Activated CD4-positive, alpha-beta memory T cell treated with anti-CD3 and anti-CD28 coated beads for 36 hours (primary cell): ENCODE measurements at places on chromosomes 7 and 10.

DNA sequence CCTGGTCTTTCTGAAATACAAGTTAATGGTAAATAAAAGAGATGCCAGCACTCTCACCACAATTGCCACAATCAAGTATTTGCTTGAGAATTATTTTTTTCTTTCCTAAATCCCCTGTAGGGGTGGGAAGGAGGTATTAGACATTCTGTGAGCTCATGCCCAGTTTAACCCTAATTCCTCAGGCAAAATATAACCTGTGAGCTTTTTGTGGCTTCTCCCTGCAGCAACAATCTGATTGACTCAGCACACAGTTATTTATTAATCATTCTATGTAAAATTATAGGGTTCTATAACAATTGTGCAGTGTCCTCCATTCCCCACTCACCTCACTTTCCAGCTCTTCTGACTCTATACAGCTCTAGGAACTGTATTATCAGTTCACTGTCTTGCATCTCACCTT lies 66.3 kb downstream of the GLI3 start:
- no peak for DNase-seq

DNA sequence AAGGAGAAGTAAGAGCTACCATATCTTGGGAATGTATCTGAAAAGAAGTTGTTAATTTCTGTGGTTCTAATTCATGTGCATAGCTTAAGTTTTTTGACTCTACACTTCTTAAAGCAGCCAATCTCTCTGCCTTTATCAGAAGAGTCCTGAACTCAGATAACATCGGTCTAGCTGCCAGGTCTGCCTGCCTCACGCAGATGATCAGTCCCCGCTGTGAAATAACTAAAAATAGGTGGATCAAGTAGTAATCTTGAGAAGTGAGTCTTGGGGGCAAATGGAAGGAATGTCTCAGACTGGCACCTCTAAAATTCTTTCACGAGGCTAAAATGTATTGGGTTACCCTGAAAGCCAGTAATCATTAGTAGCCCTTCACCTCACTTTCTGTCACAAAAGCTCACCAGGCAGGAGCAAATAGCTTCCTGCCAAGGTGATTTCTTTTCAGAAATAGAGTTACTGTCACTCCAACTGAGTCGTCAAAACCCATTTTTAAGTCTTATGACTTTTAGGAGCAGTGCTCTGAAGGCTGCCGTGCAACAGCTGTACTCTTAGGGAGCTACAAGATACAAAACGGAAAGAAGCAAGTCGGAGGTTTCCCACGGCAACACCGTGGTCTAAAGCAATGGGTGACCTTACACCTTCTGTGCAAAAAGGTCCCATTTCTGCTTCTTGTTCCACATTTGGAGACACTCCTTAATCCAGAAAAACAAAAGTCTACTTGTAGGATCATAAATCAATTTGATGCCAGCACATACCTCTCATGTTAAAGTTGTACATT lies 85.2 kb downstream of the ABCB5 start:
- DNase-seq = no peak

DNA sequence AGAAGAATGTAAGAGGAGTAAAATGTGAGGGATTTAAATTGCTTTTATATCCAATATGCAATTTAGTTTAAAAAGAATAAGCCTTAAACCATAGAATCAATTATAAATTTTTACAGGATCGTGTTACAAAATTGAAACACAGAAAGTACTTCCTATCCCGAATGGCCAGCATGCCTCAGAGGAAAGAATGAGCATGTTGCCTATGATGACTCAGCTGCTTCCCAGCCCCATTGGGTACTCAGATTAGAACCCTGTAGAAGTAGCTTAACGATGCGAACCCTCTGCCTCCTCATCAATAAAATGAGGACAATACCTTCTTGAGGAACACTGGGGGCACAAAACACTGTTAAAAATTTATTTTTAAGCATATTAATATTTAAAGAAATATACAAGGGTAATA lies 113.4 kb upstream of the CDK1 start:
- no peak for DNase-seq

- DNase-seq = no peak
Observed at GRCh38 chr10:133121479-133121878, 33.8 kb downstream of the ADGRA1 start.

DNA sequence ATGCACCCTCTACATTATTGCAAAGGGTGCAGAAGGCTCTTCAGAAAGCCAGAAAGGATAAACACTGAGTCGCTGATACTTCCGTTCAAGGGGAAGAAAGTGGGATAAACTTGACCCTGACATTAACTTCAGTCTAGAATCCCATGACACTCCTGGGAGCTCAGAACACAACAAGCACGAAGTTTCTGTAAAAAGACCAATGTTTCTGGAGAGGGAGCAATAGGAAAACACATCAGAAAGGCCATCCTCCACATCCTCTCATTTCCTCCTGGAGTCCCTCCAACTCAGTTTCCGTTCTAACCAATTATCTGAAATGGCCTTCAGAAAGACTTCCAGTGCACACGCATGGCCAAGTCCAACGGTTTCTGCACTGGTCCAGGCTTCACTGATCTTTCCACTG lies 113.5 kb downstream of the SORBS1 start:
- no peak for DNase-seq

- DNase-seq = peak; percentile 12
Observed at GRCh38 chr10:120824881-120825309, 26.3 kb upstream of the WDR11 start.

GRCh38 chr10:119782981-119783664 lies 57.3 kb downstream of the INPP5F start:
- DNase-seq = no peak
